ENCODE measurements at places on chromosomes 5 and 9.

- DNase-seq: no peak
These were observed 15.5 kb upstream of the SMC2 start for GRCh38 chr9:104078596-104078995.

DNA sequence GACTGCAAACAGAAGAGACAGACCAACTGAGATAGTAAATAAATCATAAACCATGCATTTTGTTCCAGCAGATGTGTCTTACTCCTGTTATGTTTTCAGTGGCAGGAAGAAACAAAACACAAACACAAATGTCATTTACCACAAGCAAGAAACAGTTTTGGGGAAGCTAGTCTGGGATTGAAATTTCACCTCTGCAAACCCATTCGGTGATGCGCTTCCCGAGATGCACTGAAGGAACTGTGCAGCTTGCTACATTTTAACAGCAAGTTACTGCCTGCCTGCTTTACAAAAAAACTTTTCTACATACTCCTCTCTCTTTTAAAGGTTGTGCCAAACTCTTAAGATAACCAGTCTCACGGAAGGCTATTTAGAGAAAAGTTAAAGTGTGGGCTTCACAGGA is 3.2 kb downstream of the MACROH2A1 start:
- DNase-seq: no peak

DNA sequence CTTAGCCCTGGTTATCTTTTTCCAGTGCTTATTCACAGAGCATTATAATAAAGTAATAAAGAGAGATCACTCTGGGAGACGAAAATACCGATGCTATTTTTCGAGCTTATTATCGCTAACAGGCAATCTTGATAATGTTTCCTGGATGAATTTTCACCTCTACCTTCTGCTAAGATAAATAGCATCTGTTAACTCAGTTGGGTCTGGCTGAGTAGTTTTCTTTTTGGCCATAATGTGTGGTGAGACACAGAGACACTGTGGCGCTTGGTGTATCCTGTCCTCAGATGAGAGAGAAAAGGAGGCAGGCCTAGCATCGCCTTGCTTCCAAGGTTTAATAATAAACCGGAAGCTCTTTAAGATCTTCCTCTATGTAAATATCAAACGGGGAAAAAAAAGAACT is 46.2 kb upstream of the CDH12 start:
- DNase-seq: no peak

GRCh38 chr5:161442471-161442870 is 104.1 kb downstream of the GABRB2 start:
- no peak for DNase-seq

DNA sequence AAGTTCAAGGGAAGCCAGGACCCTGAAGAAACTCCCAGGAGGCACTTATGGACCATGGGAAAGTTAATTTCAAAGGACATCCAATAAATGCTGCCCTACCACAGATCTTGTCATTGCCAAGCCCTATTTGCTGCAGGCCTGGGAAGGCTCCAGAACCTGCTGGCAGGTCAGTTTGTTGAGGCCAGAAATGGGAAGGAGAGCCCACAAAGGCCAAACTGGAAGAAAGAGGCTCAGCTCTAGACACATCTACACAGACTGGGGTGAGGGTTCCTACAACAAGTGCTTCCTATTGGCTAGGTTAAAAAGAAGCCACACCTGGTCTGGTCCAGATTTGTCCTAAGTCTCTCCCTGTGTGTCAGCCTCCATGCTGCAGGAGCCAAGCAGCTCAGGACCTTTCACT is 94.4 kb downstream of the SIL1 start:
- DNase-seq: no peak

GRCh38 chr9:91865041-91865440 is 85.0 kb downstream of the ROR2 start:
- no peak for DNase-seq

DNA sequence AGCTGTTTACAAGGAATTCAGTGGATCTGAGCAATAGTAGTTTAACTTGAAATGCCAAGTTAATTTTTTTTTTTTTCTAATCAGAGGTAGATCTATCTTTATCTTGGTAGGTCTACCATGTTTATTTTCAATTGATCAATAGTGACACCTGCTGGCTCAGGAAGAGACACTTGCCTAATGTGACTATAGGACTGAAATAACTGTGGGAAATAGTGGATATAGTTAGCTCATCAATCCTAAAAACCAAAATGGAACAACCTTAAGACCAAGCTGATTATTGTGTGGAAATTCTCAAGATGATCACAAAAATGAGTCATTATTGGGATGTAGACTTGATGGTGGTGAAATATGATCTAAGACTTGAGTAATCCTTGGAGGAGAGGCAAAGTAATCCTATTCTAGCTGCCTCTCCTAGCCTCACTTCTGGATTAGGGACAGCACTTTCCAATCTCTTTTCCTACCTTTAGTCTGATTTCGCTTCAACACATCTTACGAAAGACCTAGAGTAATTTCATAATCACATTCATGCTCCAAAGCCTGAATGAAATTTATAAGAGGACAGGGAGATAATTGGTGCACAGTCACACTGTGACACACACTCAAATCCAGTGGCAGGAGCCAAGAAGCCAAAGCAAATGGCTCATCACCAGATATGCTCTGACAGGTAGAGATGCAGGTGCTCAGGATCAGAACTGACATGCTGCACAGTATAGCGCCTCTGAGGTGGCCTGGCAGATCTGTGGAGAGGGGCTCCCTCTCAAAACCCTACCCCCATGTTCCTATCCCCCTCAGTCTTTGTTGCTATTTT is 156.3 kb downstream of the HMHB1 start:
- DNase-seq: peak; percentile 62

DNA sequence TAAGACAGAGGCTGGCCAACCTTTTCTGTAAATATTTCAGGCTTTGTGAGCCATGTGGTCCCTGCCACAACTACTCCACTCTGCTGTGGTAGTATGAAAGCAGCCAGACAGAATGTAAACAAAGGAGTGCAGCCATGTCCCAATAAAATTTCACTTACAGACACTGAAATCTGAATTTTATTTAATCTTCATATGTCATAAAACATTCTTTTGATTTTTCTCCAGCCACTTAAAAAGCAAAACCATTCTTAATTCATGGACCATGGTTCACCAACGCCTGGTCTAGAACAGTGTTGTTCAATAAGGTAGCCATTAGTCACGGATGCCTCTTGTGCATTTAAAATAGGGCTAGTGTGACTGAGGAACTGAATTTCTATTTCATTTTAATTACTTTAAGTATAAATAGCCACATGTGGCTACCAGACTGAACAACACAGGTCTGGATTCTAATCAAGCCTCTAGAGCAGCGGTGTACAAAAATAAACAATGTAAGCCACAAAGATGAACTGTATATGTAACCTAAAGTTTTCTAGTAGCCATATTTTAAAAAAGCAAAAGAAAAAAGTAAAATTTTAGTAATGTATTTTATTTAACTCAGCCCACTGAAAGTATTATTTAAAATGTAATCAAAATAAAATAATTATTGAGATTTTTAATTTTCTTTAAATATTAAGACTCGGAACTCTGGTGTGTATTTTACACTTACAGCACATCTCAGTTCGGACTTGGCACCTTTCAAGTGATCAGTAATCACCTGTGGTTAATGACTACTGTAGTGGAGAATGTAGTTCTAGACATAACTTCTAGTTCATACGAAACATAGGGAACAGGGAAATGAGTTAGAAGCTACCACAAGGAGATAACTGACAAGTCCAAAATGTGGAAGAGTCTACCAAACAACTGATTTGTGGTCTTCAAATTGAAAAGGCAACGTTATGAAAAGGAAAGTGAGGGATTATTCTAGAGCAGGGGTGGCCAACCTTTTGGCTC is 14.3 kb downstream of the GEMIN5 start:
- no peak for DNase-seq

DNA sequence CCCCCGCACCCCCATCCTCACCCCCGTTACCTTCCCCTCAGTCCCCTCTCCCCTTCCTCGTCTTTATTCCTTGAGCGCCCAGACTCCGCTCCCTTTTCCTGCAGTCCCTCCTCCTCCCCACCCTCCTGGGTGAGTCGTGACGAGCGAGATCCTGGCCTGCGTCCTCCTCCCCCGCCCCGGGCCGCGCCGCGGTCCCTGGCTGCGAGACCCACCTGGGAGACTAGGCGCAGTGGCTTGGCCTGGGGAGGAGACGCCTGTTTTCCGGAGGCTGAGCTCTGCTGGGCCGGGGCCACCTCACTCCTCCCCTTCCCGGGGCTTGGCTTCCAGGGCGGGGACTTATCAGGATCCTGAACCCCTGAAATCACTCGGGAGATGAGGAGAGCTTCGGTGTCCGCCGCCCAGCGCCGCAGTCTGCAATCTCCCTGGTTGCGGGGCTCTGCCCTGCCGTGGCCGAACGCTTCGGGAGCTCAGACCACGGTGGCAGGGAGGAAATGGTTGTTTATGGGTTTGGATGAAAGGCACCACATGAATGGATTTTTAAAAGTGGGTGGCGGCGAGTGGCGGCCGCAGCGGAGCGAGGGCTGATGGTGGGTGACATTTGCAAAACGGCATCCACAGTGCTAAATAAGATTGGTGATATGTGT is 984 bp downstream of the STXBP1 start:
- peak; percentile 53 for DNase-seq

- DNase-seq: peak; percentile 51
These were observed 14.7 kb downstream of the ENC1 start for GRCh38 chr5:74625742-74626241.

GRCh38 chr5:155017610-155018009 is 4.1 kb downstream of the KIF4B start:
- no peak for DNase-seq

- no peak for DNase-seq
These were observed 27.0 kb upstream of the RNF130 start for GRCh38 chr5:180098526-180098925.

DNA sequence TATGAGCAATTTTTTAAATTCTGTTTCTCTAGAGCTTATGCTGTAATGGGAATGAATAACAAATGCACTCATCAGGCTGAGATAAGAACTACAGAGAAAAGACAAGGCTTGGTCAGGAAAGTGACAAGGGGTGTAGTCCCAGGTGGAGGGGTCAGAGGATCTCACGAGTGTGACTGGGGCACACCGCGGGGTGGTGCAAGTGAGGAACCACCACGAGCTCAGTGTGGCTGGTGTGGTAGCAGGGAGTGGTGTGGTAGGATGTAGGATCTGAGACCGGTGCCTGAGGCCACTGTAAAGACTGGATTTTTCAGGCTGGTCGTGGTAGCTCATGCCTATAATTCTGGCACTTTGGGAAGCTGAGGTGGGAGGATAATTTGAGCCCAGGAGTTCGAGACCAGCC is 9.0 kb downstream of the ANXA6 start:
- DNase-seq: no peak

GRCh38 chr5:67316695-67317094 is 120.1 kb upstream of the CD180 start:
- DNase-seq: no peak

- no peak for DNase-seq
These were observed 26.1 kb downstream of the ADAMTS2 start for GRCh38 chr5:179319123-179319522.

DNA sequence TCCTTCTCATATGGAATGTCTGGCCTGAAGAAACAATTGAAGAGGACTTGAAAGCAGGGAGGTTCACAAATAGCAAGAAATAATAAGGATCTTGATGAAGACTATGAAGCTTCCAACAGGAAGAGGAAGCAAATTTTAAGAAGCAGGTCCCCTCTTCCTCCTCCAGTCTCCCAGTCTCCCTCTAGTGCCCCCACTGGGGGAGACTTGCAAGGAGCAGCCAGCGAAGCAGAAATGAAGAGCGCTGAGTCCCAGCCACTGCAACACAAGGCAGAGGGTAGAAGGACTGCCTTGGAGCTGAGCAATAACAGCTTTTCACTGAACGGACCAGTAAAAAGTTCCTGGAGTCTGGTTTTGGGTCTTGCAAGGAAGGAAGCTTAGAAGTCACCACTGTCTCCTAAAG is 32.6 kb upstream of the ACO1 start:
- no peak for DNase-seq
